Stimulated activated CD4-positive, alpha-beta T cell treated with anti-CD3 and anti-CD28 coated beads, Interleukin-12 subunit alpha, Interleukin-12 subunit beta, amount 100 ng/mL, for 4 hours (primary cell): ENCODE measurements at places on chromosomes 11 and 22.
A peak's percentile ranks its signal among the peaks of the same experiment; 100 is the strongest.

- no peak for DNase-seq
Measured at GRCh38 chr22:30277547-30278344, 11.1 kb upstream of the OSM start.

GRCh38 chr11:119754656-119755355 lies 25.8 kb upstream of the NECTIN1 start:
- DNase-seq: no peak

GRCh38 chr11:75668451-75669297 lies at the start of gene MAP6:
Gene MAP6, minus strand, starts transcription at chr11:75669038. Its CDS starts 669 bp downstream, at chr11:75668369.
- no peak for DNase-seq

DNA sequence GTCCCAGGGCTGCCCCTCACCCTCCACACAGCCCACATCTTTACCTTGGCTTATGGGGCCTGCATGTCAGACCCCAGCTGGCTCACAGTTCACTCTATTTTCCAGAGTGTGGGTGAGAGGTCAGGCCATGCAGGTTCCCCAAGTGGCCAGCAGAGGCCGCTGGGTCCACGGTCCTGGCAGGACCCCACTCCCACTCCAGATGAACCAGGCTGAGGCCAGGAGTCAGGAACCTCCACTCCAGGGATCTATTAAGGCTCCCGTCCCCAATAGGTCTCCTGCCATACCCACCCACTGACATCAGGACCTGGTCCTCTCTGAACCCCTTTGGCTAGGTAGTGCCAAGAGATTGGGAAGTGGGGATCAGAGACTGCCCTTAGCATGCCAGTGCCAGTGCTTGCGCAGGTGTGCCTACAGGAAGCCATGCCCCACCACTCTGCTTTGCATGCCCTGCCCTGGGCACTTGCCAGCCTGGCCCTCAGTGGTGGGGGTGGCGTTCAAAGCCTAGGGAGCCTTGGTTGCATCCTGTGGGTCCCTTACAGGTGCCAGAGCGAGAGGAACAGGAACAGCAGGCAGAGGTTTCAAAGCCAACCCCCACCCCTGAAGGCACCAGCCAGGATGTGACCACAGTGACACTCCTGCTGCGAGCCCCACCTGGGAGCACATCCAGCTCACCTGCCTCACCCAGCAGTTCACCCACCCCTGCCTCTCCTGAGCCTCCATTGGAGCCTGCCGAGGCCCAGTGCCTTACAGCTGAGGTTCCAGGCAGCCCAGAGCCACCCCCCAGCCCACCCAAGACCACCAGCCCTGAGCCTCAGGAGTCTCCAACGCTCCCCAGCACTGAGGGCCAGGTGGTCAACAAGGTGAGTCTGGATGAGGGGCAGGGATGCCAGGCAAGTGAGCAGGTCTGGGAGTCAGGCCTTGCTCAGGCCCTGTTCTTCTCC lies 8.3 kb downstream of the SMTN start:
- no peak for DNase-seq

DNA sequence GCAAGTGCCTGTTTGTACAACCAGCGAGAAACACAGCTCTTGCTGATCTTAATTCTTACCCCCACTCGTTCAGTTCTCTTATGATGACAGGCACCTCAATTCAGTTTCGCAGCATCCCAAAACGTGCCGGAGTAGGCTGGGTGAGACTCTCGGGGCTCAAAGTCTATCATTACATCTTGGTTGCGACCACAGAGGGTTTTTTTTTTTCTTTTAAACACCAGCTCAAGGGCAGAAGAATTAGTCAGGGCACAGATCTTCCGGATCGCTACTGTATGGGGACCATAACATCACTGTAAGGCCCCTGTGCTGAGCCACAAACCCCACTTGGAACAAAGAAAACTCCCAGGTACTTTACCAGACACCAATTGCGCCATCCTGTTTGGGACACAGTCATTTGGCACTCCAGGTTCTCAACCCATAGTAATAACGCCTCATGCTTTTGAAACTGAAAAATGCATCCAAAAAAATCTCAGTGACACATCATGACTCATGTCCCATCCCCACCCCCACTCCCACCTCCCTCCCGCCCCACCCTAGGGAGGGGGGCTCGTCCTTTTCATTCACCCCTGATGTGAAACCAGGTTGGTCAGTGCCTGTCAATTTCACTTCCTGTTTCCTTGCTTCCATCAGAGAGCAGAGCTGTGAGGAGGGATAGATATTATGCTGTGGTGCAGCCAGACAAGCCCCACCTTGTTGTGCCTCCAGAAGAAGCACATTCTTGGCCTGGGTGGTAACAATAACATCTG lies 41.0 kb upstream of the CD5 start:
- peak; percentile 74 for DNase-seq
